Psoas muscle (tissue), 8 donors: ENCODE measurements at places on chromosomes 7 and 10. TPM values are rescaled to one million over a fixed set of nuclear protein-coding genes. Genes with fewer than 3 reads are reported as not detected.

The CRHR2 gene
- 0.42 TPM for total RNA-seq

The OR6V1 gene
- not detected for total RNA-seq

DNA sequence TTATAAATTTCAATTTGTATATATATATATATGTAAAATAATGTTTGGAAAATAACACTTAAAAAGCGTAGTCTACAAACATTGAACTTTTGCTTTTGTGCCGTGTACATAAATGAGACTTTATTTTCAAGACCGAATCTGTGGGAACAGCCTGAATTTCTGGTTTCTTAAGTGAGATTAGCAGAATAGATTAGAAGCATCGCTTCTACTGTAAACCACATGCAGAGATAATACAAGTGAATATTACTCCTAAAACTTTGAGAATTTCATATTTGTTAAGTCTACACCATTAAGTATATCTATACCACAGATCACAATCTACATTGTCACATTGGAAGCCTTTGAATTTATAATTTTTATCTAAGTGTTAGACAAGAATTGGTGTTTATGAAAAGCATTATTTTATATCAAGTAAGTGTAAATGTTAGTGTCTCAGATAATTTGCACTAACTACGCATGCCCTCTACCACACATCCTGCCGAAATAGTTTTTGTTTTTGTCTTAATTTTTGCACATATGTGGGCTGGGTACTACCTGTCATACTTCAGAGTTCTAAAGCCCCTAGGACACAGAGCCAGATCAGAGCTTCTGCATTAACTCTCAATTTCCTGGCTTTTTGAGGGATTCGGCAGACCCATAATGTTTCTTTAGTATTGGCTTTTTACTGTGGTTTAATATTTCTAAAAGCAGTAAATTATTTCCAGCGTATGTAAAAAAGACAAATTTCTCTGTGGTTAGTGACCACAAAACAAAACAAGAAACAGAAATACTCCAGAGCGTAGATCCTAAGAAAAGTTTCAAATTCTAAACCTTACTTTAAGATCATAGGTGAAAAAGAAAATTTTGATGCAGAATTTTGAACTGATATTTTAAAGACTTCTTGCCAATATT is 20.0 kb downstream of the TWIST1 start:
- no peak for DNase-seq

DNA sequence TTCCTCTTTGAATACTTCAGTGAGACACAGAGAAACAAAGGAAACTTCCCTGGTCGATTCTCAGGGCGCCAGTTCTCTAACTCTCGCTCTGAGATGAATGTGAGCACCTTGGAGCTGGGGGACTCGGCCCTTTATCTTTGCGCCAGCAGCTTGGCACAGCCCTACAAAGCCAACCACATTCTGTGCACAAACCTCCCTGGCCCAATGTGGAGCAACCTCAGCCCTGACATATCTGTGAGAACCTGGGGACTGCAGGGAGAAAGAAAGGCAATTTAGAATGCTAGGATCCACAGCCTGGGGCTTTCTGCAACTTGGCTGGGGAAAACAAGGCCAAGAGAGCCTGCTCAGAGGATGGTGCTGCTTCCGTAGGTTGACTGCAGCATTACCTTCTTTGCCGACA is 63.5 kb upstream of the PRSS58 start:
- no peak for DNase-seq

DNA sequence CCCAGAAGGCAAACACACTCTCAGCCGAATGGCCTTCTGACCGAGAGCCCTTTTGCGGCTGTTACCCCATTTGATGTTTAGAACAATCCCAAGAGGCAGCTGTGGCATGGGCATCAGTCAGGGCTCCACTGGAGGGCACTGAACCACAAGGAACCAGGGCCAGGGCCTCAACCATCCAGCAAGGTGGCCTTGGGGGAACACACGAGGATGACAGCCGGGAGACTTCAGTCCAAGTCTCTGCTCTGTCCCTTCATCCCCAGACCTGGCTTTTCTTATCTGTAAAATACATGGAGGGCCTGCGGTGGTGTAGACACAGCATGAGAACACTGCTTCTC is 63.6 kb upstream of the INSIG1 start:
- no peak for DNase-seq

GRCh38 chr7:12064586-12065127 is 146.4 kb upstream of the TMEM106B start:
- DNase-seq = no peak

GRCh38 chr7:147008530-147008929 is 891.9 kb downstream of the CNTNAP2 start:
- no peak for DNase-seq

GRCh38 chr7:30322271-30323005 is 38.0 kb downstream of the ZNRF2 start:
- no peak for DNase-seq

- peak; percentile 55 for DNase-seq
These were observed 6.9 kb upstream of the HYCC1 start for GRCh38 chr7:23020742-23021401.

The PLCE1 gene
- total RNA-seq = 2.8 TPM

DNA sequence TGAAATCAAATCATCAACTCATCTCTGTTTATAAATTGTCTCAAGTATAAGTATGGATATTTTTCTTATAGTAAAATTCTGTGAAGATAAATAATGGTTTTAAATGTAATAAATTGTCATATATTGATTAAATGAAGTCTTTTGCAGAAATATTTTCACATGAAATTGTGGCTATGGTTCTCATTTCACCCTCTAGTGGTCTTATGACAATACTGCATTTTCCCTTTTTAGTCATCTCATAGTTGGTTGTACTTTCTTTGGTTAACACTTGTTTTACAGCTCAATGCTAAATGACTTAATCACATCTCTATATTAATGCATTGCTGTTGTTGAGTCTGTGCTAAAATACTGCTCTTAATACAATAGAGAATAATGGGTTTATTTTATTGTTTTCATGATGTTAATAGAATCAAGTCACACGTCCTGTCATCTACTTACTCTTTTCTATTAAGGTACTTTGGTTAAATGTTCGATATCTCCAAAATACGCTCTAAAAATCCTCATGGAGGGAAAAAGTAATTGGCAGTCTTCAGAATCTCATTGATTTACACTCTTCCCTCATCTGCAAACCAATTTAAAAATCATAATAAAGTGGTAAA is 38.0 kb upstream of the CACNA2D1 start:
- DNase-seq = no peak

DNA sequence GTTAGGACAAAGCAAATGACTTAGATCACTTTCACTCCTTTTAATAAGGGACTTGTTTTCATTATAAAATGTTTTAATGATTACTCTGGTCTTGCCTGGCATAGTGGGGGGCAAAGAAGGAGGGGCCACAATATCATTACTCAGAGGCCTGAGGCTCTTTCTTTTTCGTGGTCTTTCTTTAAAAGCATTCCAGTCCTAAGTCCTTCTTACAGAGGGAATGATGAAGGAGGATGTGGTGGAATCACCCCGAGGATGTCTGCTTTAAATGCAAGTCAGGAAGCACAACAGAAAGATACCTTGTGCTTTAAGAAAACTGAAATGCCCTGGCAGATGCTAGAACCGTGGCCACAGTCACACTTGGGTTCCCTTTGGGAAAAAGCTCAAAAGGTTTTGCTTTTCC is 379.1 kb downstream of the INHBA start:
- DNase-seq = no peak

The SPDYE5 gene
- not detected for total RNA-seq

DNA sequence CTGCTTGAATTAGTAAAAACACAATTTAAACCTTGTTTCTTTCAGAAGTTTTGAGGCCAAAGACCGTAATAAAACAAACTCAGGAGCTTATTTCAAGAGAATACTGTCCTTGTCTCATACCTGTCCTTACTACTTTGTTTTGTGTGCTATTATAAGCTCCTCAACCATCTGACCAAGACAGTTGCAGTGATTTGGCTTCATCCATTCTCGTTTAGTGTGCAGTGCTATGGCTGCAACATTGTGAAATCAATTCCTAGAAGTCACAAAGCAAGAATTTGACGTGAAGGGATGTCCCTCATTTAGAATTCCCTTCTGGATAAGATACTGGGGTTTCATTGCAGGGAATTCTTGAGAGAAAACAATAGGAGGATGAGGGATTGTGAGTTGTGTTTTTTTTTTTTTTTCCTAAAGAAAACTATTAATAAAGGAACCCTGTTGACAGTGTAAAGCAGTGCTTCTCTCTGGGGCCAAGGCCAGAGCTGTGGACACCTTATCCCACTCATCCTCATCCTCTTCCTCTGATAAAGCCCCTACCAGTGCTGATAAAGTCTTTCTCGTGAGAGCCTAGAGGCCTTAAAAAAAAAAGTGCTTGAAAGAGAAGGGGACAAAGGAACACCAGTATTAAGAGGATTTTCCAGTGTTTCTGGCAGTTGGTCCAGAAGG is at the start of gene OIT3:
TSS of gene OIT3 (plus strand) at position 604 of the 663 bp plus-strand sequence. CDS start 60 bp downstream, outside the sequence.
- no peak for DNase-seq

The CCDC172 gene
- not detected for total RNA-seq
